Activated CD4-positive, alpha-beta T cell treated with anti-CD3 and anti-CD28 coated beads, Interleukin-2, amount 10 ng/mL, durations not matched to agents 24 days and 14 days (primary cell): ENCODE measurements at places on chromosomes 5 and 9. TPM values are rescaled to one million over a fixed set of nuclear protein-coding genes. Genes with fewer than 3 reads are reported as not detected.

DNA sequence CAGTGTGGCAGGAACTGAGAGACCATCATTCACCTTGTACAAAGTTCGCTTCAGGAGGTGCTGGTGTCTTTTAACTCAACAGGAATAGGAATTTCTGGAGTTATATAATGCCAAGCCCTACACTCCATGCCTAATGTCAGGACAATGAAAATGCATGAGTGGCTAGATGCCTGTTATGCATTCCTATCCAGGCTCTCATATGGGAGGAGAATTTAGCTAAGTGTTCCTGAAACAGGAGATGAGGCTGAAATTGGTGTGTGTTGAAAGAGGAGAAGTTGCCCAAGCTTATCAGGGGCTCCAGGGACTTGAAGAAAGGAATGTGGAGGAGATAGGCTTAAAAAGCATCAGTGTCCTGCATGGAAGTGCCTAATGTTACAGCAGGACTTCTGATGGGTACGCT is 26.8 kb upstream of the PRUNE2 start:
- no peak for DNase-seq

DNA sequence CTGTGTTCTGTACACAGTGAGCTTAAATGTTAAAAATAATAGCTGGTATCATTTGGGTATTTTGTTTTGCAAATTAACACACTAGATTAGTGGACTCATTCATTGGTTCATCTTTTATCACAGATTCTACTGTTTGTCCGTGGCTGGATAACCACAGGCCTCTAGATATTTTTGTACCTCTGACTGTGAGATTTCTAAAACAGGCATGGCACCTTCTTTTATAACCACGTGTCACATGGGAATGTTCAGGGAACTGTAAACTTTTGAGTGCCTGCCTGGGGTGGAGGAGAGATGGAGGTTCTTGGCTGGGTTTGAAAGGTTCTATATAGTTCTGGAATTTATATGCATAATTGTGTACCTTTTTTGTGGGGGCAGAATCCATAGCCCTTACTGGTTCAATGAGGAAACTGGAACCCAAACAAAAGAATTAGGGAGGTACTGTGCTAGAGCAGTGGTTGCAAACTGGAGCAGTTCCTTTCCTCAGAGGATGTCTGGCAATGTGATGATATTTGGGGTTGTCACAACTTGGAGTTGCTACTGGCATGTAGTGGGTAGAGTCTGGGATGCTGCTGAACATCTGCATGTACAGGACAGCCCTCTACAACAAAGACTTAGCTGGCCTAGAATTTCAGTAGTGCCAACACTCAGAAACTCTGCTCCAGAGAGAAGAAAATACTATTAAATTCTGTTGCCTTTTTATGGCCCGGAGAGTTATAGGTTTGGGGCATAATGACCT is 16.9 kb downstream of the TLE4 start:
- DNase-seq: no peak

DNA sequence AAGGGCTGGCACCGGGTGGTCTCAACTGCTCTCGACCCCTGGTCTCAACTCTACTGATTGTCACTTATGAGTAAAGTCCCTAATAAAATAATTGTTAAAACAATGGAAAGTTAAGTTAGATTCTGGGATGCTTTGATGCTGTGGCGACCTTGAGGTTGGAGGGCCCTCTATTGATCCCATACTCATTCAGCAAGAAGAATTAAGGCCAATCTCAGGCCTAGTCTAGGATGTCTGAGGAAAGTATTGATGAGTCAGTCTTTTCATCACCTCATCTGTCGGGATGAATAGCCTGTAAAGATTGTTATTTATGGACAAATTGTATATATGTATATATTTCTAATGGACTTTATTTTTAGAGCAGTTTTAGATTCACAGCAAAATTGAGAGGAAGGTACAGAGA is 50.8 kb downstream of the WDR36 start:
- no peak for DNase-seq

Gene FAM13B
- 15.1 and 15.6 TPM in 2 replicates for total RNA-seq

Gene POLR3G
- 22.2 and 25.1 TPM in 2 replicates for total RNA-seq
